NCI-H524 (cell line): ENCODE measurements at places on chromosomes 3 and 15.

GRCh38 chr3:10768708-10769394, 47.2 kb upstream of the SLC6A11 start:
- DNase-seq, result no peak

DNA sequence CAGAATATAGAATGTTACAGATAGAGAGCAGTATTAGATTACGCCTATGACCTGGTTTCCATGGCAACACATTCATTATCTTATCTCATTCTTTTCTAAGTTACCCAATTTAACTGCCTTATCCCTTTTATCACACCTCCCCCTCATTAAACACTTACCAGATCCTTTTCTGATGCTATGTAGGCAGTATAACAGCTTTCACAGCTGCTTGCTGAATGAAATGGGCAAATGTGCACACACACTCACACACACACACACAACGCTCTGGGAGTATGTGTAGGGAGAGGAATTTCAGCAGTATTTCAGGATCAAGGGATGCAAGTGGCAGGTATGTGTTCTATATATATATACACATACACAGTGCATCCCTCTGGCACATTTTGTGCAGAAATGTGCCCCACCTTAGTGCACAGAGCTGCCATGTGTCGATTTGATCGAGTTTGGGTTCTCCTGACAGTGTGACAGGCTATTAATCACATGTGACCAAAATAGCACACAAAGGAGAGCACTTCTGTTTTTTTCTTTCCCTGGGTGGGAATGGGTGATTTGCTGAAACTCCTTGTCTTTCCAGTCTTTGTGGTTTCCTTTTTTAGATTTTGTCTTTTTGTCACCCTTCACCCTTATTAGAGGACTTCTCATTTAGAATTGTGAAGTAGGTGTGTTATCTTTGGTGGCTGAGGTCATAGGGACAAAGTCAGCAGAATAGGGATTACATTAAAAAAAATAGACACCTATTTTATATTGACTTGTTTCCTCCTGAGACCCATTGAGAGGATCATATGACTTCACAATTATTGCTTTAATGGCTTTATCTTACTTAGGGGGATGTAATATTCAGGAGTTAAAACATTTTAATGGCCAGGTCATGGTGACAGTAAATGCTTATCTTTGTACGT, 553.7 kb downstream of the PDCD6IP start:
- no peak for DNase-seq

GRCh38 chr3:58697561-58697960, 31.0 kb upstream of the FAM3D start:
- DNase-seq, result no peak

GRCh38 chr15:88002706-88003105, 253.8 kb downstream of the NTRK3 start:
- no peak for DNase-seq

DNA sequence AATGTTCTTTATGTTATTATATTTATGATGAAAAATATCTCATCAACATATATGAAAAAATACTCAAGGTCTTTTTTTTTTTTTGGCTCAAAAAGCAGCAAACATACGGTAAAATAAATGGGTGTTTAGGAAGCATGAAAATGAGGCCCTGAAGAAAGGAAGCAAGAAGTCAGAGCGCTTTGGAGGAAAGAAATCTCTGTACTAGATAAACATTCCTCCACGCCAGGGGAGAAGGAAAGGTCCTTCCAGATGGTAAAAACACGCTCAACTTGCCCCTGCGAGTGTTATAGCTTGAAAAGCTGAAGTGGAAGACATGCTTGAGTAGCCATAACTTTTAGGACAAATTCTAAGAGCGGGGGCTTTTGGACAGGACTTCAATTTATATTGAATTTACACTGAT, 52.9 kb downstream of the FEM1B start:
- DNase-seq, result no peak

- peak; percentile 30 for DNase-seq
Measured at GRCh38 chr15:26838742-26839460, 28.0 kb upstream of the GABRA5 start.

DNA sequence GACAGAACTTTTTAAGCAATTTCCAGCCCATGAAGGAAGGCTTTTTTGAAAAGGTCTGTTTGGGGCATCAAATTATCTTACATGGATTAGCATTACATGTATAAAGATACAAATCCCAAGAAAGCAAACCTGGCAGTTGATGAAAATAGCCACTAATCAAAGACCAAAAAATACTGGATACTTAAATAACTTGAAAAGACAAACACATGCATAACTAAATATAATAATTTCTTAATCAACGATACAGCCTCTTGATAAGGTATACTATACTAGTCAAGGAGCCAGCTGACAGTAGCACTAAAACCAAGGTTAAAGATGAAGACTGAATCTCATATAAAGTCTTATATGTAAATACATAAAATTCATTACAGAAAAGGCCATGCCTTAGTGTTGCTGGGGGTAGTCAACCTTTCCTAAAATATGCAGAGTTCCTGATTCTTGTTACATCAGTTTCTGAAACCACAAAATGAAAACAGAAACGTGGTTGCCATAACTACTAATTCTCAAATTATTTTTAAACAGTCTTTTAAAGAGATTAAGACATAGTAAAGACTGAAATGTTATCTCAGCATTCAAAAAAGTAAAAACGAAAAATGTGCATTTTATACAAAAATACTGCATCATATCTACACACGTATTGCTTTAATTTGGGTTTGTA, 2.0 kb downstream of the ANKRD28 start:
- no peak for DNase-seq

DNA sequence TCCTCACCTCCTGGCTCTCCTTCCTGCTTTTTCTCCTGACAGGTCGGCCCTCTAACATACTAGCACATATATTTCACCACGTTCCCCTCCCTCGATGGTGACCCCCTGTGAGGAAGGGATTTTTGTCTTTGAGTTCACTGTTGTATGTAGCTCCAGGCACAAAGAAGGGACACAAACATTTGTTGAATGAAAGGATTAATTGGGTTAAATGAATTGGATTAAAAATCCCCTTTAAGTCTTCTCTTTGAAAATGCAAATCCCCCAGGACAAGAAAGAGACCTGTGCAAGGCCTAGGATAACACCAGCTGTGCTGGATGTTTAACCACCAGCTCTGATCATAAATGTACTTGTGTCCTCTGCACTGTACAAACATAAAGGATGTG, 3.3 kb downstream of the CALML4 start:
- no peak for DNase-seq

DNA sequence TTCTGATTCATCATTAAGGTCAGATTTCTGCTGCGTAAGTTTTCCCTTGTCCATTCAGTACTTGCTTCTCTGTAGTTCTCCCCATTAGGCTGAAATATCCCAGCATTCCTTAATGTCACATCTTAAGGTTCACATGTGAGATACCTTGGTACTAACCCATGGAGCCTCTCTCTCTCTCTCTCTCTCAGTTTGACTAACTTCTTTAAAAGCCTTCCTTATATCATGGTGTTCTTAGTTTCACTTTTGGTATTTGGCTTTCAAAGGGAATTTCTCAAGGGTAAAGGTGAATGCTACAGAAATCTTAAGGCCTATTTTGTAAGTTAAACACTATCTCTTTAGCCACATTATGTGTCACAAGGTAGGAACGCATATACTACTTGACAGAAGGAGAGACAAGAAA, 427.3 kb upstream of the ZNF717 start:
- DNase-seq, result no peak

- no peak for DNase-seq
Measured at GRCh38 chr3:21174461-21174860, 576.5 kb downstream of the ZNF385D start.

GRCh38 chr15:60964527-60964926, 264.6 kb downstream of the RORA start:
- no peak for DNase-seq

DNA sequence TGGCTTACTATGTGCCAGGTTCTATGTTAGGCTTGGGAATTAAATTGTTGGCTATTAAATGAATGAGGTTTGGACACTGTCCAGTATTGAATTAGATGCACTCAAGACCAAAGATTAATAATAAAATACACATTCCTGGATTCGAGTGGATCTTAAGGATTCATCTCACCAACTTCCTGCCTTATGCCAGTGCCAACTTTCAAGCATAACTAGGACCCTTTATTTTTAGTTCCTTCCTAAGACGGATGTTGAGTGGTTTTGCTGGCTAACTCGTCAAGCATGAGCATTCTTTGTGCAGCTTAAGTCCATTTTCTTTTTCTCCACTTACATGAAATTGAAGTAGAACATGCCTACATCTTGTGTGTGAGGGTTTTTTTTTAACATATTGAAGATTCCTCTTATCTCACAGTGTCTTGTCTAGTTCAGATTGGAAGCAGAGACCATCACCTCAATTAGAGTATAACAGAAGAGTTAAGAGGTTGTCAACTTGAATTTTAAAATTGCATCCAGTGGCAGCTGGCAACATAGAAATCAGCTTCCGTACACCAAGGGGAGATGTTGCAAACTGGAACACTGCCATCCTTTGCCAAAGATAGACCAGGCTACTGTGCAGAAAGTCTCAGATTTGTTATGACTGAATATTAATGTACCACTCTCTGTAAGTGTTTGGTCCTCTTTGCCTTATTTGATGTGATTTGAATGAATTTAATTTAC, 106.3 kb upstream of the BFSP2 start:
- peak; percentile 47 for DNase-seq

DNA sequence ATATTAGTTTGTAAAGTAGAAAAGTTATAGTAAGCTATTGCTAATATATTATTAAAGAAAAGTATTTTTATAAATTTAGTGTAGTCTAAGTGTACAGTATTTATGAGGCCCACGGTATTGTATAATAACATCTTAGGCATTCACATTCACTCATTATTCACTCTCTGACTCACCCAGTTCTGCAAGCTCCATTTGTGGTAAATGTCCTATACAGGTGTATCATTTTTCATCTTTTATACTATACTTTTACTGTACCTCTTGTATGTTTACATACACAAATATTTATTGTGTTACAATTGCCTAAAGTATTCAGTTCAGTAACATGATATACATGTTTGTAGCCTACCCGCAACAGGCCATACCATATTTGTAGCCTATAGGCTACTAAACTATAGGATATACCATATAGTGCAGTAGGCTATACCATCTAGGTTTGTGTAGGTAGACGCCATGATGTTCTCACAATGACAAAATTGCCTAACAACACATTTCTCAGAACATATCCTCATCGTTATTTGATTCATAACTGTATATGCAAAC, 246.8 kb upstream of the ALCAM start:
- no peak for DNase-seq

DNA sequence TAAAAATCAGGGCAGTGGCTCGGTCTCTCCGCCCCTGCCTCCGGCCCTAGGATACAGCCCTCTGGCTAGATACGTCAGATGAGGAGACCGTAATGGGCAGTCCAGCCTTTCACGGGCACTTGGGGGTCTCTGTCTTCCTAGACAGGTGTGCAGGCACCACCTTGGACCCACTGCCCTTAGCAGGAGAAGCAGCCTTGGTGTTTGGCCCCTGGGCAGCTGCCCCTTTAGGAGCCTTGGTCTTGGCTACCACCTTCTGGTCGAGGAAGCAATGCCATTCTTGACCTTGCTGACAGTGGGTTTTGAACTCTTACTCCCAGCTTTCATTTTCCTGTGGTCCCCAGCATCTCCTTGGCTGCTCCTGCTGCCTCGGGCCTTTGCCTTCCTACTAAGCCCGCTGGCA, 149.7 kb upstream of the FRMD4B start:
- DNase-seq, result no peak

DNA sequence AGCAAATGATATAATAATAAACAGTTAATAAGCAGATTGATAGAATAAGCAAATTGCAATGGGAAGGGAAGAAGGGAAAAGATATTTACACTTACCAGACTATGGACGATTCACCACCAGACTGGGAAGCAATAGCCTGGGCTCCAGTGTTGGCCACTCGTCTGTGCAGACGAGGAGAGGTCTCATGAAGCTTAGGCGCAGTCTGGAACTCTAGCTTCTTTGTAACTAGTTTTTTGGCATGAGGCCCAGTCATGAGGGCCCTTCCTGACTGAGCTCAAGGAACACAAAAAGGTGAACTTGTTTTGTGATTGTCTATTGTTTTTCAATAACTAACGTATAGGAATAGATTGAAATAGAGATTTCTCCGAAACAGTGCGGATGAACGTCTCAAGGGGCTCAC, 63.3 kb upstream of the GATM start:
- no peak for DNase-seq

DNA sequence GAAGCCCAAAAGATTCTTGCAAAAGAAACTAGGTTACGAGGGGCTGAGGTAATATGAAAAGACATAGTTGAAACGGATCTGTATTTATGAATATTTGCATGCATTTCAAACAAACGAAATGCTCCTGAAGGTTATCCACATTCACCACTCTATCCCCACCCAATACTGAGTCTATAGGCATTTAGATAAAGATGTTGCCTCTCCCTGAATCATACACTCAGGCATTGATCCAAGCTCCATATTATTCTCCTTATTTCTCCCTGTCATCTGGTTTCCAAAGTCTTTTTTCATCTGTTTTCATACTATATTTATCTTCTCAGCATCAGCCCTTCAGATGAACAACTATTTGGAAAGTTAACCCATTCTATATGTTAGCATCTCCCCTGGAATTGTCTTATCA, 492.5 kb upstream of the TGFBR2 start:
- DNase-seq, result no peak

DNA sequence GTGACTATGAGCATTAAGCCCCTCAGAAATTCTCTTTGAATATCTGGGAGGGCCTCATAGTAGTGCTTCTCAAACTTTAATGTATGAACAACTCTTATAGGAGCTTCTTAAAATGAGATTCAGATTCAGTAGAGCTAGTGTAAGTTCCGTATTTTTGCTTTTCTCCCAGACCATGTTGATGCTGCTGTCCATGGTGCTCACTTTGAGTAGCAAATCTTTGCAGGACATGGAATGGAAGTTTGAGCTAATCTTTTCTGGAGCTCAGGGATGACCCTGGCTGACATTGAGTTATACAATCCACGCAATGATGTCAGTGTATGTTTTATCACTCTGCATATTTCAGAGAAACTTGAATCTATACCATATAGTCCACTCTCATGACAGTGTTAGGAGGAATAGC, 134.2 kb downstream of the OTOL1 start:
- no peak for DNase-seq

GRCh38 chr15:48225771-48226170, 19.7 kb downstream of the SLC12A1 start:
- no peak for DNase-seq

- no peak for DNase-seq
Measured at GRCh38 chr15:38503496-38503895, 49.6 kb downstream of the FAM98B start.

GRCh38 chr3:48157950-48158376, 30.3 kb downstream of the CDC25A start:
- DNase-seq, result no peak

GRCh38 chr15:74604983-74605794, 10.4 kb upstream of the CLK3 start:
- no peak for DNase-seq

- DNase-seq, result no peak
Measured at GRCh38 chr3:154274348-154274747, 49.9 kb downstream of the DHX36 start.

- DNase-seq, result no peak
Measured at GRCh38 chr3:152930516-152930915, 95.6 kb downstream of the P2RY1 start.
